ENCODE measurements at places on chromosomes 7 and 10. TPM values are rescaled to one million over a fixed set of nuclear protein-coding genes. Genes with fewer than 3 reads are reported as not detected.

Gene STOX1
- 1.4 TPM for total RNA-seq

Gene OR9A2
- not detected for total RNA-seq

DNA sequence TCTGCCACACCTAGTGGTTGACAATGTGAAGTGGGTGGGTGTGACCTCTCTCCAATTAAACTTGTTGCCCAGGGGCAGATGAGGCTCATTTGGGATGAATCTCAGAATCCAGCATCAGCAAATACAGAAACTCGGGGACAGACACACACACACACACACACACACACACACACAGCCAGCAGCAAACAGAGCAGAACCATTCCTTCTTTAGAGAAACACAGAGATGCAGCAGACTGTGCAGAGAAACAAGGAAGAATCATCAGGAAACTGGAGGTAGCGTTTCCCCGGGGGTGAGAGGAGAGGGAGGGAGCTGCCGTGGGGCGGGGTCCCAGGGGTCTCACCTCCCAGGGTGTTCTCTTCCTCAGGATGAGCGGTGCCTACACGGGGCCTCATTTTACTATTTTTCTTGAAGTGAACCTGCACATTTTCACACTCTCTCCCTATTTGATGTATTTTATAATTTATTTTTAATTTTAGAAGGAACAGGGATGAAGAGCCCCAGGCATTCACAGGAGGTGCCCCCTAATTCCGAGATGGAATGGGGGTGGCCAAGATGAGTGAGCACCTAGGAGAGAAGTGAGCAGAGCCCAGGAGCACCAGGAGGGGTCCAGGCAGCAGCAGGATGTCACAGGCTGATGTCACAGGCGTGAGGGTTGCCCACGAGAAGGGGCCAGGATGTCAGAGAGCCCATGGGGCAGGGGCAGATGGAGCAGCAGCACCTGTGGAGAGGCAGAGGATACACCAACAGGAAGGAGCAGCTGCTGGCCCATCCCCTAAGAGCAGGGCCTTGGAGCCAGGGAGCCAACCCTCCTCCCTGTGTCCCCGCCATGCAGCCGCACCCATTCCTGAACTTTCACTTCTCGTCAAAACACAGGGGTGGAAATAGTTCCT, 85.3 kb upstream of the PPP2R2D start:
- no peak for DNase-seq
- no peak overlapping the region for H3K27ac ChIP-seq
- peaks cover 66% of the 10 kb centered on the region for H3K27me3 ChIP-seq
- H3K4me3 ChIP-seq, result no peak overlapping the region
- H3K4me1 ChIP-seq, result no peaks in the 10 kb centered on the region

DNA sequence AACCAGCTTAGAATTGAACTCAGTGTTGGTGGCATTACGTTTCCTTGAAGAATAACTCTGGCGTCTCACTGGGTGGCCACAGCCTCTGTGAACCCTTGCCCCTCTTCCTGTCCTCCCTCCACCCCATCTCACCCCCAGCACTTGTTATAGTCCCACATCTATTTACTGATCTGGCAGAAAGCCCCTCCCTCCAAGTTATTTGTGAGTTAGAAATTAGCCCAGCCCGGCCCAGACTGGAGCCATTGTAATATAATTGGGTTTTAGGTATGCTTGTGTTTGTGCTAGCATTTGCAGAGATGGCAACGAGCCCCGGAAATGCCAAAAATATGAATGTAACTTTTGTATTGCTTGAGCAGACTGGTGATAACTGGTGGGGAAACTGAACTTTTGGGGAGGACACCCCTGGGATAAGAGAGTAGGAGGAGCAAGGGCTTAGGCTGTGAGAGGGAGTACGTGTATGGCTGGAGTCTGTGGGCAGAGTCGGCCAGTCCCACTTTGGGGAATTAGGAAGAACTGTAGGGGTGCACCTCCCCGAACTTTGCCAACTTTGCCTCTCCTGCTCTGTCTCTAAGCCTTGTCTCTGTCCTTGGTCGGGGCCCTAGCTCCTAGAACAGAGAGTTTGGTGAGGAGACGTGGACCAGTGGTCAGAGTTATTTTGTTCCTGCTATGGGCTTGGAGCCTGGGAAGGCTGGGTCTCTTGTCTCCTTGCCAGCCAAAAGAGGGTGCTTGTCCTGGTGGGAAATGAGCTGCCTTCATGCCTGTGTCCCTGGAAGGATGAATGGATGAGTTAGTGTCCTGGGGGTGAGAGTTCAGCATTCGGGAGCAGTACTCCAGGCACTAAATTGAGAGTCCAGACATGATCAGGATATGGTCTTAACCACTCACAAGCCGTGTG, 19.3 kb upstream of the TRIM8 start:
- no peak overlapping the region for H3K27ac ChIP-seq
- H3K27me3 ChIP-seq, result no peaks in the 10 kb centered on the region
- no peaks in the 10 kb centered on the region for H3K36me3 ChIP-seq
- H3K4me3 ChIP-seq, result no peak overlapping the region

Gene CNNM1
- 3.3 TPM for total RNA-seq

DNA sequence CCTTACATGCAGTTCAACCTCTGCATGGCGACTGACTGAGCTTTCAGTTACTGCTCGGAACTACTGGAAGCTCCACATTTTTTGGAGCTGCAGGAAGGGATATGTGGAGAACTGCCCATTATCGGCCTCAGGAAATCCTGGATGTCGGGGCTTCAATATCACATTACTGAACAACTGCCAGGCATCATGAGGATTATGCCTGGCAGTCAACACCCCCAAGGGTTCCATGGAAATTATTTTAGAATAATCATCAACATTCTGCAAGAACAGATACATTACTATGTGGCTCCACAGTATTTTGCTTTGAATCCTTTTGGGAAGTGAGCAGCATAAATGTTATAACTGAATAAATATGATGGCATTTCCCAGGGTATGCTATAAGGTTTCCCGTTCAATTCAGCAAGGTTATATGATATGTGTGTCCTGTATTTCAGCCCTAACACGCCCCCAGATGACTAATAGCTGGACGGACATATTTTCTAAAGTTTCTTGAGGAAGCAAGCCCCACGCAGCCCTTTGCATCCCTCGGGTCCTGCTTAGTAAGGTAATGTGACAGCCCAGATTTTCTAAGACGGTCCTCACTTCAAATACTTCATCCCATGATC, 53.0 kb upstream of the OPALIN start:
- peaks cover 10% of the 10 kb centered on the region for H3K4me1 ChIP-seq
- no peak overlapping the region for H3K27ac ChIP-seq
- no peak overlapping the region for H3K4me3 ChIP-seq
- DNase-seq, result no peak

DNA sequence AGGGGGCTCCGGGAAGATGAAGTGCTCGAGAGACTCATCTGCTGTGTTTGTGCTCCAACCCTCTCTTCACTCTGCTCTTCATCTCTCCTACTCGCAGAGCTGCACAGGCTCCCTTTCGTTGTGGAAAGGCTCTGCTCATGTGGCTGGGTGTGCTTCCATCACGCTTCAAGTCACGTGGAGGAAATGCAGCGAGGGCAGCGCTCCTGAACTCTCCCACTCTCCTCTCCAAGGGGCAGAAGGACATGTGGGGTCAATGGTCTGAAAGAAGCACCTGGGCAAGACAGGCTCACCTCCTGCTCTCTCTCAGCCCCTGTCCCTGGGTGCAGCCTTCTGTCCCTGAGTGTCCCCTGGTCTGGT, 72.6 kb downstream of the USP6NL start:
- no peaks in the 10 kb centered on the region for H3K27me3 ChIP-seq
- H3K36me3 ChIP-seq, result no peaks in the 10 kb centered on the region
- peaks cover 18% of the 10 kb centered on the region for H3K4me1 ChIP-seq
- DNase-seq, result no peak
- peak overlapping the region; percentile 70 for H3K27ac ChIP-seq
- H3K4me3 ChIP-seq, result no peak overlapping the region

Gene GPR85
- total RNA-seq, result not detected

DNA sequence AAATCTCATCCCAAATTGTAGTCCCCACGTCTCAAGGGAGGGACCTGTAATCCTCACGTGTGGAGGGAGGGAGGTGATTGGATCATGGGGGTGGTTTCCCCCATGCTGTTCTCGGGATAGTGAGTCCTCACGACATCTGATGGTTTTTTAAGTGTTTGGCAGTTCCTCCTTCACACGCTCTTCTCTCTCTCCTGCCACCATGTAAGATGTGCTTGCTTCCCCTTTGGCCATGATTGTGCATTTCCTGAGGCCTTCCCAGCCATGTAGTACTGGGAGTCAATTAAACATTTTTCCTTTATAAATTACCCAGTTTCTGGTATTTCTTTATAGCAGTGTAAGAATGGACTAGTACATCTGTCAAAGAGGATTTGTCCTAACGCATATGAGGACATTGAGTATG, 59.5 kb downstream of the RGS10 start:
- H3K27me3 ChIP-seq, result no peaks in the 10 kb centered on the region
- H3K4me3 ChIP-seq, result no peak overlapping the region
- no peak overlapping the region for H3K27ac ChIP-seq
- peaks cover 6% of the 10 kb centered on the region for H3K4me1 ChIP-seq
- no peaks in the 10 kb centered on the region for H3K36me3 ChIP-seq

DNA sequence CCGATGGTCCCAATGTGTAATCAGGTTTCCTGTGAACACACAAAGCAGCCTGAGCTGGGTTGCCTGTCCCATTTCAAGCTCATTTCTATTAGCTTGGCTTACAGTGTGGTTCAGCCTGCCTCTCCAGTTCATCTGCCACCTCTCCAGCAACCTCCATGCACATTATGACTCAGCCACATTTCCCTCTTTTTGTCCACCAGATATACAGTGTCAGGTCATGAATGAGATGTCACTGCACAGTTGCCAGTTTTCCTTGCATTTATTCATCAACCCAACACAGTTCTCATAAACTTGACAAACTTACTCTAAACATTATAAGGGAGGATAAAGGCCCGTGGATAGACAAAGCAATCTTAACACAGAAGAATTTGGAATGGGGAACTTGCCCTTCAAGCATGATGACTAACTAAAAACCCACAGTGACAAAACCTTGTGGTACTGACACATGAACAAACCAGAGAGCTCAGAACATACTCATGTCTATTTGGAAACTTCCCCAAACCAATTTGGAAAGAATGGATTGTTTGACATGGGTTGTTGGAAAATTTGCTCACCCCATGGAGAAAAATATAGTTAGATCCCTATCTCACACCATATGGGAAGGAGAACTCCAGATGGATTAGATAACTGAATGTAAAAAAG, 2.5 kb upstream of the CFAP58 start:
- H3K4me1 ChIP-seq, result peaks cover 41% of the 10 kb centered on the region
- H3K36me3 ChIP-seq, result no peaks in the 10 kb centered on the region
- 0 out of 2 replicates have a peak, but pooled peaks cover 8% of the 10 kb centered on the region for H3K27me3 ChIP-seq

GRCh38 chr7:116087984-116088383, 57.4 kb upstream of the TFEC start:
- peaks cover 14% of the 10 kb centered on the region for H3K4me1 ChIP-seq
- DNase-seq, result no peak
- H3K36me3 ChIP-seq, result no peaks in the 10 kb centered on the region
- H3K27ac ChIP-seq, result no peak overlapping the region

DNA sequence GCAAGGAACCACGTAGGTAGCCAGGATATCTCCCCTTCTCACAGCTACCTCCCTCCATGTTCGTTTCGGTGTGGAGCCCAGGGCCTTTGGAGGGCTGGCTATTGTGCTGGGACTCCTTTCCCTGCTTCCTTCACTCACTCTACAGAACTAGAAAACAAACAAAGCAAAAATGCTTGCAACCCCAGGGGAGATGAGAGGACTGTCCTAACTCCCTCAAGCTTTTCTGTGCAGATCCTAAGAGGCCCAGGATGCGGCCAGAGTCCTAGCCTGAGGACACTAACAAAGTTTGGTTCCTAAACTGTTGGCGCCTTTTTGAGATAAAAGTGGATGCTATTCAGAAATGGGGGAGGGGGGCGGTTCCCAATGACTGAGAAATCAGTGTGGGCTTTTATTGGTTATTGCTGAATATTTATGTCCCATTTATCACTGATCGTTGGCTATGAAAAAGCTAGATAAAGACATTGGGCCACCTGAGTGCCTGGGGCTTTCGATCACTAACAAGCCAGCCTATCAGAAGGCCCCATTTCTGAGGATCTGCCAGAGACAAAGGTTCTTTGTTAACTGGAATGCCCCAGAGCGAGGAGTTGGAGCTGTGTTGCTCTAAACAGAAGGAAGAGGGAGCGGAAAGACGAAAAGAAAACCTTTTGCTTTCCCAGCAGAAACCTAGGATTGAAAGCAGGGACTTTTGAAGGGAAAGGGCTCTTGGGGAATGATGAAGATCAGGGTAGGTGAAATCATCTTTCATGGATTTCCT, 95.2 kb upstream of the EGR2 start:
- H3K36me3 ChIP-seq, result no peaks in the 10 kb centered on the region
- no peak for DNase-seq
- peaks cover 25% of the 10 kb centered on the region for H3K4me1 ChIP-seq
- H3K27ac ChIP-seq, result no peak overlapping the region
- H3K27me3 ChIP-seq, result no peaks in the 10 kb centered on the region

Gene MYL7
- total RNA-seq, result not detected

Gene TMED4
- total RNA-seq, result 80.0 TPM

Gene LBX1
- not detected for total RNA-seq

DNA sequence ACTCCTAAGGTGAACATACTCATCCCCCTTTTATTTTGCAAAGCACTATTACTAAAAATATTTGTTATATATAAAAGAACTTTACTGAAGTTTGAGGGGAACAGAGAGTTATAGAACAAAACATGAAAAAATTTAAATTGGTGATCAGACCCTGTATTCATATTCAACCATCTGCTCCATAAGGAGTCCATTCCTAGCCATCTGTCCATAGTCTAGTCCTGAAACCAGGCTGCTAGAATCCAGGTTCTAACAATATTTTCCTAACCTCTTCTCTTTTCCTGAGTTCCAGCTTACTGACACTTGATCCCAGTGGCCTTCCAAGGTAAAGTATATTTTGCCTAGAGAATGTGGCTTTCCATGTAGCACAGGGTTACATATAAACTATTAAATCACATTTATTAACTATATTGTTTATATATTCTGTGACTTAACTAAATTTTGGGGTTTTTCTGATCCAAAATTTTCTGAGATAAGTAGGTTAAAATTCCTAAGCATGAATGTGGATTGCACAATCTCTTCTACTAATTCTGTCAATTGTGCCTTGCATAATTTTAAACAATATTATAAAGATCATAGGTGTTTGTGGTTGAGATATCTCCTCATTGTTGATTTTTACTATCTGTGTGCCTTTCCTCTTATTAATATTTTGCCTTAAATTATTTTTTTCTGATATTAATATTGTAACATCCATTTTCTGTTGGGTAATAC, 137.6 kb upstream of the MAGI2 start:
- H3K27me3 ChIP-seq, result no peaks in the 10 kb centered on the region
- no peak overlapping the region for H3K4me3 ChIP-seq
- no peak overlapping the region for H3K27ac ChIP-seq
- no peak for DNase-seq

GRCh38 chr7:101465576-101466196, 103.0 kb downstream of the COL26A1 start:
- H3K36me3 ChIP-seq, result no peaks in the 10 kb centered on the region
- DNase-seq, result no peak
- H3K27ac ChIP-seq, result no peak overlapping the region
- no peak overlapping the region for H3K4me3 ChIP-seq

GRCh38 chr10:92640107-92640506, 47.2 kb downstream of the KIF11 start:
- peaks cover 45% of the 10 kb centered on the region for H3K36me3 ChIP-seq
- no peak overlapping the region for H3K27ac ChIP-seq
- no peak overlapping the region for H3K4me3 ChIP-seq
- peak; percentile 48 for DNase-seq
- H3K4me1 ChIP-seq, result peaks cover 9% of the 10 kb centered on the region

- no peaks in the 10 kb centered on the region for H3K36me3 ChIP-seq
- no peak for DNase-seq
- H3K27ac ChIP-seq, result no peak overlapping the region
- peaks cover 36% of the 10 kb centered on the region for H3K4me1 ChIP-seq
- no peak overlapping the region for H3K4me3 ChIP-seq
Measured at GRCh38 chr10:114540236-114540635, 117.8 kb downstream of the ABLIM1 start.

Gene VWDE
- total RNA-seq, result 7.7 TPM
